ENCODE measurements at places on chromosomes 2 and 18. TPM values are rescaled to one million over a fixed set of nuclear protein-coding genes. Genes with fewer than 3 reads are reported as not detected.

MALT1 gene
- 19.7 TPM for total RNA-seq

KCNG2 gene
- not detected for total RNA-seq

KLHL14 gene
- total RNA-seq, result not detected

CACNB4 gene
- 10.8 TPM for total RNA-seq

MFSD2B gene
- total RNA-seq, result 0.13 TPM

ZAP70 gene
- 0.13 TPM for total RNA-seq
